ENCODE measurements at places on chromosomes 3 and 15. TPM values are rescaled to one million over a fixed set of nuclear protein-coding genes. Genes with fewer than 3 reads are reported as not detected.

DNA sequence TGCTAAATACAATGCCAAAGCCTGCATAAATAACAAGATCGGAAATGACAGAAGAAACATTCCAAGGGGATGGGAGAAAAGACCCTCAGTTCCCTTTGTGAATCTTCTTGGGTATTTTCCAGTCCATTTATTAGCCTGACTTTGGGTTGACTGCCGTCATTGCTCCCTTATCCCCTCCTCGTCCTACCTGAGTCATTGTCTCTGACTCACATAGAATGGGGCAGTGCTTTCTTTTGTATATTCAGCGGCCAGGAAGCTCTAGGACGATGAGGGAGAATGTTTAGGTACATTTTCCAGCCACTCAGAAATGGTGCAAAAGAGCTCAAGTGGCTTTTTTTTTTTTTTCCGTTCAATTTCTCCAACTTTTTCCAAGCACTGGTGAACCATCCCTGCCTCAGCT, 71.6 kb downstream of the KAT2B start:
- DNase-seq: no peak

DNA sequence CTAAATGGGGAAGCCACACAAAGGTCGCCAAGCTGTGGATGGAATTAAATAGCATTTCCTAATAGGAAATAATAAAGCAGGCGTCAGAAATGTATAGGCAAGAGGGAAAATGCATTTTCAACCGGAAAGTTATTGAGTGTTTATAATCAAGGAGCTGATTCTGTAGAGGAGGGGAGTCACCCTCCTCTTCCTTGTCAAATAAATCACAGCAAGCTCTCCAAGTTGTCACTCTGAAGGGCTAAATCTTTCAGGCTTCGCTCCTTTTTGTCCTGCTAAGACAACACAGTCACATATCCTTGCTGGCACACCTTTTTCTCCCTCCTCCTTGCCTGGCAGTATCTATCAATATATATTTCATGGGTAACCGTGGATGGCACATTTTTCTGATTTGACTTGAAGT, 338.4 kb downstream of the SATB1 start:
- DNase-seq: no peak

- DNase-seq: no peak
These were observed 62.1 kb downstream of the PLXNA1 start for GRCh38 chr3:127044996-127045395.

The CAMK1 gene
- 180 TPM for total RNA-seq

Measured in omental fat pad (tissue), 4 donors.